GM12892 (cell line): ENCODE measurements at places on chromosomes 2 and 18.
A peak's percentile ranks its signal among the peaks of the same experiment; 100 is the strongest.

GRCh38 chr18:11468120-11468519 is 141.3 kb upstream of the SLC35G4 start:
- no peak for DNase-seq

DNA sequence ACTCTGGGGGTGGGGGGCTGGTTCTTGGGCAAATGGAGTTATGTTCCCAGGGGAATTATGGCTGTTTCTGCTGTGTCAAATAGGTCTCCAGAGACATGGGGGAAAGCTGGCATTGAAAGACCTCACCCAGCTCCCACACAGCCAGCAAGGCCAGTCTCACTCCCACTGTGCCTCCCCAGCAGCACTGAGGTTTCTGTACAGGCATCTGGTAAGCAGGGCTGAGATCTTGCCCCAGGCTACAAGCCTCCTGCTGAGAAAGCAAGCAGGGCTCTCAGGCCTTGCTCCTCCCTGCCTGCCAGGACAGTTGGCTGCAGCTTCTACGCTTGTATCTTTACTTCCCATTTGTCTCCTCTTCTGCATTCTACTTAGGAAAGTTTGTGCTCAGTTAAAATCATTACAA is 50.5 kb upstream of the FHOD3 start:
- no peak for DNase-seq

DNA sequence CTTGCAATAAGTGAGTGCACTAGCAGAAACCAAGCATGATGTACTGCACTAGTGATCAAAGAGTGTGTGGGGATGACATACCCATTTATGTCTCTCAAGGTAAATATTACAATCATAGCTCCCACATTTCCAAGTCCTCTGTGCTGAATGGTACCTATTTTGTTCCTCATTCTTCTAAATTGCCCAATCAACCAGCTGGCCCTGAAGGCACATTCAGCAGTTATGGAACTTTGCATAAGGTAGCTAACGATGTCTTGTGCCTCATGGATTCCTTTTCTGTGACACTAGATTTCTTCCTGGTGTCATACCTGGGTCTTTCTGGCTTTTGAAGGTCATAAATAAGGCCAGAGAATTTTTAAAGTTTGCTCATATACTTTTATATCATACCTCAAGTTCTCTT is 963.0 kb downstream of the SLC4A3 start:
- no peak for DNase-seq

- no peak for DNase-seq
Measured at GRCh38 chr2:1054399-1054798, 103.8 kb downstream of the SNTG2 start.

DNA sequence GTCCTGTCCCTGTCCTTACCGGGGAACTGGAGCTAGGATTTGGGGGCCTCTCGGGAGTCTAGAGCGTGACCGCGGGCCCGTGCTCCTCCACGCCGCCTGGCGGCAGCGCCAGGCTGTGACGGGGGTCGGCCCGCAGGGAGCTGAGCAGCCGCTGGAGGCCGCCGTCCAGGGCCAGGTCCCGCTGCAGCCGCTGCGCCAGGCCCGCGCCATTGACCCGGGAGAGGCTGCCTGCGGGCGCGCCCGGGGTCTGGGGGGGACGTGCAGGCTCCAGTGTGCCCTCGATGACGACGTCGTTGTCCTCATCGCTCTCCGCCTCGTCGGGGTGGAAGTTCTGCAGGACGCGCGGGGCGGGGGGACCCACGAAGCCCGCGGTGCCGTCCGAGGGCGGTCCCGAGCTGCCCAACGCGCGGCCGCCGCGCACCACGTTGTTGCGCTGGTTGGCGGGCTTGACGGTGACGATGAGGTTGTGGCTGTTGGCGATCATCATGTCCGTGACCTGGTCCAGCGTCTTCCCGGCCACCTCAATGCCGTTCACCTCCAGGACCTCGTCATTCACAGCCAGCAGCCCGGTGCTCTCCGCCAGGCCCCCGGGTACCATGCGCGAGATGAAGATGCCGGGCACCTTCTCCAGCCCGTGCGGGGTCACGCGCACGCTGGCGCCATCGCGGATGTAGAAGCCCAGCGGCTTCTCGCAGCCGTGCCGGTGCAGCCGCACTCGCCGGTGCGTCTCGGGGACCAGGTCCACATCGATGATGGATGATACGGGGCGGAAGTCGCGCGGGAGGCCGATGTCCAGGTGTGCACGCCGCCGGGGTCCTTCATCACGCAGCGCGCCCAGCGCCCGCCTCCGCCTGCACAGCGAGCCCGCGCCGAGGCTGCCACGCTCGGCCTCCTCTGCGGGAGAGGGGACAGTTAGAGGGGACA is 50.9 kb downstream of the ADNP2 start:
- DNase-seq, result no peak

- no peak for DNase-seq
Measured at GRCh38 chr2:119483395-119483753, 40.9 kb downstream of the SCTR start.

GRCh38 chr2:27962006-27962405 is 71.5 kb downstream of the BABAM2 start:
- no peak for DNase-seq

DNA sequence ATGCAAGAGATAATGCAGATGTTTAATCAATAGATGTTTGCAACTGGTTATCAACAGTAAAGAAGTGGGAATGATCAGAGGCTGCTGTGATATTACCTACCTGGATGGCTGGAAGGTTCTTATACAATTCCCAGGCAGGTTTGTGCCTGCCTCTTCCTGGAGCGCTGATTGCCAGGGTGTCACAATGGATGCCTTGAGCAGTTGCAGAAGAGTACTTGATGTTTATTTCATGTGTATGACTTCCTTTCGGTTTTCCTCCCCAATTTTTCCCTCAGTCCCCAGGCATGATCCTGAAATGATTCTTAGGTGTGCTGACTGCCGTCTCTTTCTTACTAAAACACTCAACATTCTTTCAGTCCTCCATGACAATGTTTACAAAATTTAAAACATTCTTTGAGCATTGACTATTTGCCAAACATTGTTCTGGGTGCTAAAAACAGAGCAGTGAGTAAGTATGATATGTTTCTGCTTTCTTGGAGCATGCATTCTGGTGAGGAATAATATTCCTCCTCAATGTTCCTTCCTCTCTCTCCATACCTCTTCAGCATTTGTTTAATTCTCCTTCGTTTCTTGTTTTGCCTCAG is 416.6 kb upstream of the TRIB2 start:
- no peak for DNase-seq

- DNase-seq, result no peak
Measured at GRCh38 chr2:112683550-112684414, 37.0 kb upstream of the NT5DC4 start.

DNA sequence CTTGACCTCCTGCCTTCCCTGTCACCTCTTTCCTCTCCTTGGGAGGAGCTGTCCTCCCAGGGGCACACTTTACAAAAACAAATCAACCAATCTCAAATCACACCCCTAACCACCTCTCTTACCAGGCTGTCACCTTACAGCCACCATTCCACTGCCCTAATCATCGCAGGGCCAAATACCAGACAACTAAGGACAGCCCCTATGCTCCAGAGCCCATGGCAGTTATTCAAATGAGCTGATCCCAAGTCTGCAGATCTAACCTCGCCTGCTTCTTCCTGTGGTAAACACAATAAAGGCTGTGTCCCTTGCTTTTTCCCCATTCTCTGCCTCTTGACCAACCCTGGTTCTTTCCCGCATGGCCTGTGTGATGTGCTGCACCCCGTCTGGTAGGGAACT is 154.2 kb upstream of the CNTNAP5 start:
- DNase-seq, result no peak

DNA sequence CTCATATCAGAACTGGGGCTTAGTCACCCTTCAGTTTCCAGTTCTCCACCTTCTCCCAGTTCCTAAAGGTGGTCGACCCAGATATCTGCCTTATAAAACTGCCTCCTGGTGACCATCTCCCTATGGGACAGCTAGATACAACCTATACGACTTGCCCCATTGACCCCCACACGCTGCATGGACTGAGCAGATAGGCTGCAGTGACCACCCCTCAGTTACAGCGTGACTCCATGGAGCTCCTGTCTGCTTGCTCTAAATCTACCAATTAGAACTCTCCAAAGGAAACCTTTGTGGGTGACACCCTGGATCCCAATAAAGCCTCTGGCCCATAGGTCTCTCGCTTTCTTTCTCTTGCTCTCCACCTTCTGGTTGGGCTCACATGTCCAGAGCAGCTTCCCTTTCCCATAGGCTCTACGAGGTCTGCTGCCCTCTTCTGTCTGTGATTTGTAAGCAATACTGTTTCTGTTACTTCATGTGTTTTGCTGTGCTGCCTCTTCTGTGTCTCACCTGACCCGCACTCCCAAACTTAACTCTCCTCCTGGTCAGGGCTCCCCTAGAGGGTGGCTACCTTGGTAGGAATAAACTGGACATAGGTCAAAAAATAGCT is 971.3 kb upstream of the FAM98A start:
- no peak for DNase-seq

- DNase-seq, result no peak
Measured at GRCh38 chr2:59077981-59078531, 836.9 kb upstream of the FANCL start.

- DNase-seq, result no peak
Measured at GRCh38 chr2:41836948-41837347, 210.9 kb upstream of the PKDCC start.

GRCh38 chr2:157264099-157264498 is 6.6 kb downstream of the GALNT5 start:
- DNase-seq, result no peak

DNA sequence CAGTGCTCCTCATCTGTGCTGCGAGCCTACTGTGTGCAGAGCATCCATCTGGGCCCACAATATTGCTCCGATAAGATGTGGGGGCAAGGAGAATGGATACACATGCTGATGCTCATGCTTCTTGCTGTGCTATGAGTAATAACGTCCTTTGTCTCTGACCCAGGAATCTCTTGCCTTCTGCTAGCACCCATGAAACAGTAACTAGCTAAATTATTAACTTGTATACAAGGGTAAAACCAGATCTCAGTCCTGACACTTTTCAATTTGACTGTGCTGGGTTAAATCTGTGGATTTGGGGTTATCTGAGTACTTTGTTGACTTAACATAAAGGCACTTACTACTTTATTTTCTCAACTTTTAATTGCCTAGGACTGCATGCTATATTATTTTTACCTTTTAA is 357.6 kb downstream of the SLC4A3 start:
- no peak for DNase-seq

GRCh38 chr2:136764452-136765255 is 691 bp upstream of the THSD7B start:
- DNase-seq, result peak; percentile 7

- DNase-seq, result no peak
Measured at GRCh38 chr2:16044946-16045456, 104.7 kb downstream of the MYCN start.

GRCh38 chr18:61308795-61309393 is 24.3 kb upstream of the CDH20 start:
- no peak for DNase-seq

- DNase-seq, result no peak
Measured at GRCh38 chr2:82527124-82527523, 1932.0 kb downstream of the SUCLG1 start.

DNA sequence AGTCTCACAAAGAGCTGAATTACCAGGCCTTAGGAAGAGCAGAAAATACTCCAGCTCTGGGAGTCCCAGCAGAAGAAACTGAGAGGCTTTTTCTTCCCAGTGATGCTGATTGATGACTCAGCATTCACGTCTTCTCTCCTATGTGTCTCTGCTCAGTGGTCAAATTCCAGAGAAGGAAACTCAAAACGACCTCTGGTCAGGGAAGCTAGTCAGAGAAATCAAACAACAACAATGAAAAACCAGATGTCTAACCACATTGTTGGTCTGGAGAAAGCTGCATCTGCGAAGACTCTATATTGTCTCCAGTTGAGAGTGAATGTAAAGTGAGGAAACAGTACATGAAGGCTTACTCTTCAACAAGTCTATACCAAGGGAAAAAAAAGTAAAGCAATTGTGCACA is 28.6 kb upstream of the CERS6 start:
- no peak for DNase-seq

DNA sequence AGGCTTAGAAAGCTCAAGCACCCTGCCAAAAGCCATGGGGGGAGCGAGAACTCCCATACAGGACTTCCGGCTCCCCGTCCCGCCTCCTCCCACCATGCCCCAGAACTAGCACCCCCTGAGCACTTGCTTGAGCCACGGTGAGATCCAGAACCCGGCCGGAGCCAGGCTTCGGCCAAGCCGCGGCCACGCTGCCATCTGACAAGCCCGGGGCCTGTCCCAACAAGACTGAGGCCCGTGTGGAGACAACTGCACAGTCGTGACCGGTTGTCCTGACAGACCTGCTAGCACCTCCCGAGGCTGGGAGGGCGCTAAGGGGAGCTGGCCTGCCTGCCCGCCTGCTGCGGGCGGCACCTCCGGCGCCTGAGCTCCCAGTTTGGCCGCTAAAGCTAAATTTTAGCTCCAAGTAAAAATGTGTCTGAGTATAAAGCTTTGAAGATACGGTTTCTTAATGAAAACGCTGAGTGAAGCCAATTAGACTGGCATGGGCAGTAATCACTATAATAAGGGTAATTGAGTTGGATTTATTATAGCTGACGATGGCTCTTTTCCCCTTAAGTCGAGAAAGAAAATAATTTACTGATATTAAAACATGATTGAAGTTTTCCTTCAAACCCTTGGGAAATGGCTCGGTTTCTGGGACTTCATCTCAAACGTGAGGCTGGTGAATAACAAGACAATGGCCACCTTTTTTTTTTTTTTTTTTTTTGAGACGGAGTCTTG is 78.3 kb upstream of the ODC1 start:
- DNase-seq, result no peak

- no peak for DNase-seq
Measured at GRCh38 chr18:35619464-35619863, 37.9 kb downstream of the GALNT1 start.

- DNase-seq, result no peak
Measured at GRCh38 chr2:47283659-47284058, 119.3 kb upstream of the MSH2 start.

- no peak for DNase-seq
Measured at GRCh38 chr18:7017013-7017412, 100.6 kb downstream of the LAMA1 start.

GRCh38 chr2:239324456-239324855 is 76.4 kb downstream of the HDAC4 start:
- no peak for DNase-seq

GRCh38 chr2:214808981-214809750 is at the start of gene BARD1:
Gene BARD1, minus strand, starts transcription at chr2:214809683. Its CDS starts 114 bp downstream, at chr2:214809569.
- DNase-seq, result peak; percentile 27

DNA sequence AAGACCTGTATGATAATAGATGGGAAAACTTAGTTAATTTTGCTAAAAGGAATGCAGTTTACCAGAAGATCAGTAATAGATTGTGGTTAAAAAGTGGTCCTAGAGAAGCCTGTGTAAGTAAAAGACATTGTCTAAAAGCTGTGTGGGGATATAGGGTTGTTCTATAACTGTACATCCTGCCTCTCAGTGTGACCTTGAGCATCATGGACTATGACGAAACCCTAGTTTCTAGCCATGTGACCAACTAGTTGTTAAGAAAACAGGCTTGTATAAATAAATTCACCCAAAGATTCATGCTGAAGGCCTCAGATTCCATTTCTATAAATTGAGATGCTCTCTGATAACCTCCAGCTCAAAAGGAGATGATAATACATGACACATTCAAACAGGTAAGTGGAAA is 160.7 kb downstream of the IKZF2 start:
- DNase-seq, result no peak

GRCh38 chr2:235255693-235256092 is 238.2 kb upstream of the AGAP1 start:
- no peak for DNase-seq

- DNase-seq, result peak; percentile 21
Measured at GRCh38 chr2:99066075-99066958, 75.2 kb upstream of the C2orf15 start.

GRCh38 chr18:39796393-39796792 is 2158.6 kb upstream of the PIK3C3 start:
- DNase-seq, result no peak

GRCh38 chr18:44729631-44730101 is 49.0 kb downstream of the SETBP1 start:
- no peak for DNase-seq

GRCh38 chr18:58364876-58365528 is 263.9 kb downstream of the ALPK2 start:
- DNase-seq, result no peak
